WERI-Rb-1 (cell line): ENCODE measurements at places on chromosomes 3 and 15.

- no peak for DNase-seq
Measured at GRCh38 chr15:38608682-38609081, 44.1 kb upstream of the RASGRP1 start.

DNA sequence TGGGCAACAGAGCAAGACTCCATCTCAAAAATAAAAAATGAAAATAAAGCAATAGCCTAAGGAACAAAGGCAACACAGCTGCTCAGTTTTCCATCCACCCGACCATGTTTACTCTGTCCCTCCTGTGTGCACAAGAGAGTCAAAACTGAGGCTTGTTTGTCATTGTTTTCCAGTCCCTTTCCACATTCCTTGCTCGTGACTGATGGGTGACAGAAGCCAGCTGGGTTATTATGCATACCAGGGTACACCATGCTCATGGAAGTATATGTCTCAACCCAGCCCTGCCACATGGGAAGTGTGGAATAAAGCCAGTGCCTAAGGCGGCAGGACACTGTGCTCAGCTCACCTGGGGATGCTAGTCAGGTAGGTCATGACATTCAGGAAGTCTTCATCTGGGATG, 49.5 kb downstream of the MCF2L2 start:
- DNase-seq, result no peak

- DNase-seq, result peak; percentile 53
Measured at GRCh38 chr3:141828890-141829289, 47.6 kb upstream of the ATP1B3 start.

DNA sequence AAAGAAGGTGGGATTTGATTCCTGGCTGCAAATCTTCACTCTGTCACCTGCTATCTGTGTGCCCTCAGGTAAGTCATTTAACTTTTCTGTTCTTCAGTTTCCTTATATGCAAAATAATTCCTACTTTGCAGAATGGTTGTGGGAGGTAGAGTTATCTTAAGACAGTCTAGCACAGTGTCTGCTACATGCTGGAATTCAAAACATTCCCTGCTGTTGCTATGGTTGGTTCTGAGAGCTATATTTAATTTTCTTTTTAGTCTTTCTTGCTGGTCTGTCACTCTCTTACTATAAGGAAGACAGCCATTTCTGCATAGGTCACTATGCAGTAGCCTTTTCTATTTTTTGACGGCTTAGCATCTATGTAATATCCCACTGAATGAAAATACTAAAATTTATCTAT, 4.0 kb upstream of the ADPGK start:
- DNase-seq, result no peak

DNA sequence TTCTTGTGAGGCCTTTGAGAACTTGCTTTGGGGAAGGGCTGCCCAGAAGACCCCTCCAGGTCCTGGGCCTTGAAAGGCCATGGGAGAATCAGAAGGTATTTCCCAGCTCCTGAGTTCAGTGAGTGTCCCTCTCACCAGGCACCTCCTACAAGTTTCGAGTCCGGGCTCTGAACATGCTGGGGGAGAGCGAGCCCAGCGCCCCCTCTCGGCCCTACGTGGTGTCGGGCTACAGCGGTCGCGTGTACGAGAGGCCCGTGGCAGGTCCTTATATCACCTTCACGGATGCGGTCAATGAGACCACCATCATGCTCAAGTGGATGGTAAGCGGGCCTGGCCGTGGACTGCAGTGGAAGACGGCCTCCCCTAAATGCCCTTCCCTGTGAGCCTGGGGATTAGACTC, 68.3 kb downstream of the BOC start:
- no peak for DNase-seq

DNA sequence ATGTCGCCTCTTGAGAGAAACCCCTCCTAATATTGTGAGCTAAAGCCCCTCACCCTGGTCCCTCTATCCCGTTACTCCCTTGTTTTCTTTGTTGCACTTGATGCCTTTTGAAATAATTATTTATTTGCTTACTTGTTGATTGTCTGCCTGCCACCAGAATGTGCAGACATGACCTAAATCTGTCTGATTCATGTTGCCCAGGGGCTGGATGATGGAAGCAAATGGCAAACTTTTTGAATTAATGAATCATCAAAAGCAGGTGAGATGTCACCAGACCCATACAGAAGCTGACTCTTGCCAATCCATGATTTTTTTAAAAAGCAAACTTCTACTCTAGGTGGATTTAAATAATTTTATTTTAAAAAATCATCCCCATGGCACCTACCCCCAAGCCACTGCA, 49.3 kb downstream of the GRIP2 start:
- no peak for DNase-seq

DNA sequence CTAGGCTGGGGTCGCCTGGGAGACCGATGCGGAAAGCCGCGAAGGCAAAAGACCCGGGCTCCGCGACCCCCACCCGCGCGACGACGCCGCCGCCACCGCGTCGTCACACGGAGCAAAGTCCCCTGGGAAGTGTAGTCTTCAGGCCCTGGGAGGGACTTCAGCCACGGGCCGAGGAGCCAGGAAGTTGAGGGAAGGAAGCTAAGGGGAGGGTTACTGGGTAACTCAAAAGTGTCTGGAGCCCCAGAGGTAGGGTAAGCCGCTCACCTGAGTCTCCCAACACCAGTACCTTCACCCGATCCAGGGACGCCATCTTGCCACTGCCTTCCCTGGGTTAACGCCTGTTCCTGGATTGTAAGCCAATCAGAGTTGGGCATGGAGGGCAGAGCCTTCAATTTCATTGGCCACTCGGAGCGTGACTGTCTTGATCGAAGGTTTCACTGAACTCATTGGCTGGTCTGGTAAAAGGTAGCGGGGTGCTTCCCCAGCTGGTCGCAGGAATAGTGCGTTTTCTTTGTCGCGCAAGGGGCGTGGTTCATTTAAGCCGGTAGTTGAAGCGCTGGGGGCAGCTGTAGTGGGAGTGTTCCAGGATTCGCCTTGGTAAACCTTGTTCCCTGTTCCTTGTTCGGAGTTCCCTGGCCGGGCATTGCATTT, at the start of the genes GTF2E1 and RABL3:
Gene GTF2E1 (plus strand): TSS at position 547 of the 651 bp plus-strand sequence. CDS start 7,809 bp downstream, outside the sequence.
Gene RABL3 (minus strand): TSS at position 319 of the 651 bp plus-strand sequence. CDS start 9 bp downstream, at position 310.
- peak; percentile 97 for DNase-seq
